ENCODE measurements at places on chromosomes 7 and 10.
A peak's percentile ranks its signal among the peaks of the same experiment; 100 is the strongest.

DNA sequence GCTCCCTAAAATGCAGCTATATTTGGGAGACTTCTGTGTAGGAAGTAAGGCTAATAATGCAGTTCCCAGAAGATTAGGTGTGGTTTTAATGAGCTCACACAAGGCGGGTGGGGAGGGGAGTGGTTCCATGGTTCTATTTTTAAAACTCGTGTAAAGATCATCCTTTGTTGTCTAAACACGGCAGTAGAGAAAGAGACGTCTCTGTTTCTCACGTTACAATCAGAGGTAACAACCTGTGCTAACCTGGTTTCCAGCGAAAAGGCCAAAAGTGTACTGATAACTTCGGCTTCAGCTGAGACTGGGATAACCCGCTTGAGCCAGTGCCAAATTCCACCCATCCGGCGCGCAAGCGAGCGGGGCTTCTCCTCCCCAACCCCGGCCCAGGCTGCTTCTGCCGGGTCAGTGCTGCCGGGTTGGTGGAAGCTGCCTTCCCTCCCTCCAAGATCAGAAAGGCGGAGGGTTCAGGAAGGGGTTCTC is 2.5 kb upstream of the MAP3K8 start:
- DNase-seq, result no peak

- DNase-seq, result no peak
Observed at GRCh38 chr10:1644191-1644711, 93.1 kb downstream of the ADARB2 start.

- peak; percentile 48 for DNase-seq
Observed at GRCh38 chr10:121926671-121927317, 1.0 kb downstream of the ATE1 start.

- DNase-seq, result no peak
Observed at GRCh38 chr7:36602934-36603887, 121.1 kb downstream of the AOAH start.

DNA sequence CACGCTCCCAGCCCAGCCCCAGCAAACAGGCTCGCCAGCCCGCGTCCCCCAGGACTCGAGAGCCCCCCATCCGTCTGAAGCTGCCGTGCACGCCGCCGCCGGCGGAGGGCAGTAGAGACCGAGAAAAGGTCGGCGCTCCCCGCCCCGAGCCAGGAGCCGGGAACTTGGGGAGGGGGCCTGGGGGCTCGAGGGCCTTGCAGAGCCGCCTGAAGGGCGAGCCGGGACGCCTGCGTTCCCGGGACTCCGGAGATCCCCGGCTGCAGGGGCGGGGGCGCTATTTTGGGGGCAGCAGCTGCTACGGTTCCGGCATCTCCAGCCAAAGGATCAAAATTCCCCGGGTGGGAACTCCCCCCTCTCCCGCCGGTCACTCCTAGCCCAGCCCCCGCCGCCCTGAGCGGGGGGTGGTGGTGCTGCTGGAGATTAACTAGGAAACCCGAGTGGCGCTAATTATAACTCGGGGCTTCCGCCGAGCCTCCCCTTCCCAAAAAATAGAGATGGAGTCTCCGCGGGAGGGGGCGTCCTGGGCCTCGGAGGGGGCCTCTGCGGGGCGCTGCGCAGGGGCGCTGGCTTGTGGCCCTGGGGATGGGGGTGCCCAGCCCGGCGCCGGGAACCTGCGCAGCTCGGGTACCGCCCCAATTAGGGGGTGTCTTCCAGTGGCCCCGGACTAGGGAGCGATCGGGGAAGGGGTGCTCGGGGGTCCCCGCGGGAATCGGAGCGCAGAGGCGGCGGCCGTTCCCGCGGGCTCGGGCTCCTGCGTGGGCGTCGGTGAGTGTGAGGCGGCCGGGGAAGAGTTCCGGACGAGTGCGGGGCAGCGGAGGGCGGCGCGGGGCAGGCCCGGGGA is 608 bp downstream of the ACHE start:
- DNase-seq, result no peak

GRCh38 chr10:110684800-110685446 is 40.8 kb downstream of the RBM20 start:
- peak; percentile 14 for DNase-seq

DNA sequence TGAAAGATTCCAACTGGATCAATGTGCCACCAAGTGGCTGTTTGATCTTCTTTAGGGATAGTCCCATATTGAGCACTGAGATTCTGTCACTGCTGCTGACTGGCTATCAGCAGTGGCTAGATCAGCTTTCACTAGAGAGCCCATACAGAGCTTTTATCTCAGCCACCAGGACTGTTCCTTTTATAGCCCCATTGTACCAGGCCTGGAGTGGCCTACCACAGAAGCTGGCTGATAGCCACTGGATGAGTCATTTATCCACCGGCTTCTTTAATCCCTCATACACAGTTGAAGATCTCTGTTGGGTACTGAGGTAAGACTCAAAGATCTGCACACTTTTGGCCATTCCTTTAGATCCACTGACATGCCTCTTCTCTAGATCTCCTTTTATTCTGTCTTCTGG is 1101.1 kb downstream of the SORCS3 start:
- DNase-seq, result no peak

GRCh38 chr7:15916681-15917380 is 230.3 kb upstream of the MEOX2 start:
- DNase-seq, result peak; percentile 82

DNA sequence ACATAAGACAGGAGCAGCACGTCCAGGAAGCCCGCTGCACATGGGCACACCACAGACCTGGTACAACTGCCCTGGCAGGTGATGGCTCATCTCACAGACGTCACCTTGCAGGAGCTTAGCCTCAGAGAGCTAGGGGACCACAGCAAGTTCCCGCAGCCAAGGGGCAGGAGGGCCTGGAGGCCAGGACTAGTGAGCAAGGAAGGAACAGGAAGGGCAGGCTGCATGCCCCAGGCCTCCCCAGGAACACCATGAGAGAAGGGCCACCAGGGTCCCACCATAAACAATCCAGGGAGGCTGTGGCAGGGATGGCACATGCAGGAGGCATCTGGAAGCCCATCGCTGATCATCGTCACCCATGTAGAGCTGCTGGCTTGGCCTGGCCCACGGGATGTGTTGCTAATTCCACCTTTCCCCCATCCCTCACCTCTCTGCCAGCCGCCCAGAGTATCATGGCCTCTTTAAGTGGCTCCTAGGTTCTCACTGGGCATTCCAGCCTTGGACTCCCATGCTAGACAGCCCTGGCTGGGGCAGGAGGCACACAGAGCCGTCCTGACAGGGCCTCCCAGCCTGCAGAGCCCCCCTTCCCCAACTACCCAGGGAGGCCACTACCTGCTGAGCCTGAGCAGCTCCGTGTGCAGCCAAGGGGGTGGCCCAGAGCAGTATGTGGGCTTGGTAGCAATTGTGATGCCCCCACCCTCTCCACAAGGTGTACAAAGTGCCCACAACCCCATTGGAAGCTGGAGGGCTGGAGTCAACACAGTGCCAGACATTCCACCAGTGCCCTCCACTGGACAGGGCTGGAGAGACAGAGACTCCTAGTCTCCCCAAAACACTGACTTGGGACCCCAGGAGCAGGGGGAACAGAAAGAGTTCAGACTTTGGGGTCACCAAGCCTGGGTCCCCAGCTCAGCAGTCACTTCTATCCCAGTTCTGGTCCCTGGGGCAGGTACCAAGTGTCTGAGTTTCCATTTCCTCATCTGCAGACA is 35.5 kb downstream of the GRID1 start:
- DNase-seq, result no peak

DNA sequence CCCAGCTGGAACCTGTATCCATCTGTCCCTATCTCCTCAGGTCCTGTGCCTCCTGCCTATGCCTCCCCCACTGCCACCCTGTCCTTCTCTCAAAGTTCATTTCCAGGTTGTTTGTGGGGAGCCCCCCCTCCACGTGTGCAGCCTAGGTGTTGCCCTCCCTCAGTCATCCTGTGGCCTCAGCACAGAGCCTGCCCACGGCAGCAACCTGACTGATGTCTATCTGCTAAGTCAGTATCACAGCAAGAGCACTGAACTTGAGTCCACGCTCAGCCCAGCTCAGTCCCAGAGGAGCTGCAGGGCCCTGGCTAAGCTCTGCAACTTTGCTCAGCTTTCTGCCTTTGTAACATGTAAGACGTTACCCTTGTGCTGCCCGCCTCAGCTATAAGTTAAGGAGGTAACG is 28.7 kb downstream of the FAM53B start:
- no peak for DNase-seq

All from fibroblast of gingiva (primary cell).